ENCODE measurements at places on chromosomes 12 and 14.

- DNase-seq: no peak
Measured at GRCh38 chr12:91680864-91681263, 464.8 kb downstream of the BTG1 start.

- peak; percentile 93 for DNase-seq
Measured at GRCh38 chr12:52246720-52247621, 13.9 kb downstream of the KRT7 start.

DNA sequence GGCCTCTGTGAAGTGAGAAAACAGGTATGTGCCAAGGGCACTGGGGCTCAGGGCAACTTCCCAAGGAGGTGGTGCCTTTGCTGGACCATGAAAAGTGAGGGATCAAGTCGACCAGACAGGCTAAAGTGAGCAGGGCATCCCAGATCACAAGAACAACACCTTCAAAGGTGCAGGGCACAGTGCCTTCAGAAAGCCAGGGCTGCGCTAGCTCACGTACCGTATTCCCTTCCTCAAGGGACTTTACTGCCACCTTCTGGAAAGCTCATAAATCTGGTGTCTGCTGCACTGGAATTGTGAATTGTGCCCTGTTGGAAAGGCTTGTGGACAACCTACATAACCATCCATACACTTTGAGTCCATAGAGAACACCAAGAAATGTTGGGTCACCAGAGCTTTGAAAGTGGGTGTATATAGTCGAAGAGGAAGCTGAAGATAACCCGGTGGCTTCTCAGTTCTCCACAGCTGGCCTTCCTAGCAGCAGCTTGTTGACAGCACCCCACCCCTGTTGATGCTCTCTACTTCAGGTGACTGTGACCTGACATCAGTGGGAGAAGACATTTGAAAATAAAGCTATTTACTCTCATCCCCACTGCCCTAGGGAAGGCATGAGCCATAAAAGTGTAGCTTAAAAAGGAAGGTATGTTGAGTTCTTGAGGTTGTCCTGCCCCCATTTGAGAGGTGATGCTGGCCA lies 24.5 kb downstream of the FIGNL2 start:
- DNase-seq: peak; percentile 67

- DNase-seq: no peak
Measured at GRCh38 chr12:130179621-130180020, 17.4 kb downstream of the FZD10 start.

DNA sequence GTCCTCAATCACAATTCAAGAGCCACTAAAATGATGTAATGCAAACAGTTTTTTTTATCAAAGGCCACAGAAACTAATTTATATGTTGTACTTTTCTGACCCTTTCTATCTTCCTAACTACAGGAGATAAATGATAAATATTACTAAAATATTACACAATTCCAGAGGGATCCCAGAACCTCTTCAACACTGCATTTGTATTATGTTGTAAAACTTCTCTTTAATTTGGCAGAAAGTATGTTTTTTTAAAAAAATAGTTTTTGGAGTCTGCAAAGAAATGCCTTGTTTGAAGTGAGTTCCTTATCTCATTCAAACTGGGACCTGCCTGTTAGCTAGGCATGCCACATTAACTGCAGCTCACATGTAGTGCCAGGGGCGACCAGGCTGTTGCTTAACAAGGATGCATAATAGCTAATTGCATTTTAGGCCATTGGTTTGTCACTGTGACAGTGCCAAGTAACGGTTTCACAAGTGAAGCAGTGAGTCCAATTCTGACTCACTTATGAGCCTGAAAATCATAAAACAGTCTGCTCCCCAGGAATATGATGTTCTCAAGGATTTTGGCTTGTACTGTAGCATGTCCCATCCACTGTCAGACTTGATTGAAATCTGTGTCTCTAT lies 266.9 kb downstream of the KTN1 start:
- no peak for DNase-seq

GRCh38 chr12:116442946-116443345 lies 116.2 kb upstream of the MAP1LC3B2 start:
- DNase-seq: no peak

- no peak for DNase-seq
Measured at GRCh38 chr14:68707482-68707881, 85.4 kb downstream of the ZFP36L1 start.

- no peak for DNase-seq
Measured at GRCh38 chr12:130394906-130395305, 57.2 kb downstream of the PIWIL1 start.

GRCh38 chr14:55458800-55459515 lies 18.5 kb upstream of the TBPL2 start:
- DNase-seq: no peak

DNA sequence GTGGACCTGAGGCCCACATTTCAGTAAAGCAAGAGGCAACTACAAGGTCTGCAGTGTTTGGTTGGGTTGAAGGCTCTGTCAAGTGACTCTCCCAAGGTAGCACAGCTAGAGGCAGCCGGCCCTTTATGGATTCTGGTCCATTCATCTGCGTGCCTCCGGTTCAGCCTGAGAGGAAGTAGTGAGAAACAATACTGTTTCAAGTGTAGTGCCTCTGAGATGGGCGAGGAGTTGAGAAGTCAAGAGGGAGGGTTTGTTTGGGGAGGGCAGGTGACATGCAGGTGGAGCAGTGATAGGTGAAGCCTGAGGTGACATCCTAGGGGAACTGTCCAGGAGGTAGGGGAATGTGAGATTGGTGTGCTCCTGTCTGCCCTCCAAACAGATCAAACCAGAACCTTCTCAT lies 933.5 kb downstream of the VRK1 start:
- no peak for DNase-seq

- no peak for DNase-seq
Measured at GRCh38 chr12:131129839-131130238, 176.1 kb downstream of the ADGRD1 start.

DNA sequence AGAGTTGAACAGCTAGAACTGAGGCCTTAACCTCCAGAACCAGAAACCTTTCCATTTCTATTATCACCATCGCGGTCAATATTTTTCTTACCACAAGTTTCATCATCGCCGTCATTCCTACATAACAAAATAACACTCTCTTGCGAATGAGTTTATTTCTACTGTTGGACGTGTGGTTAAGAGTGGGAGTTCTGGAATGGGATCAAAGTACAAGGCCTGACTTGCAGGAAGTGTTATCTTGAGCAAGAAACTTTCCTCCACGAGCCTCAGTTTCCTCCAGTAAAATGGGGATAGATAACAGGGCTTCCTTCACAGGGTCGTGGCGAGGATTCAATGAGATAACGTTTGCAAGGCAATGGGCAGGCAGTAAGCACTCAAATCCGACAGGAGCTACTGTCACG lies 652 bp downstream of the SART3 start:
- no peak for DNase-seq

DNA sequence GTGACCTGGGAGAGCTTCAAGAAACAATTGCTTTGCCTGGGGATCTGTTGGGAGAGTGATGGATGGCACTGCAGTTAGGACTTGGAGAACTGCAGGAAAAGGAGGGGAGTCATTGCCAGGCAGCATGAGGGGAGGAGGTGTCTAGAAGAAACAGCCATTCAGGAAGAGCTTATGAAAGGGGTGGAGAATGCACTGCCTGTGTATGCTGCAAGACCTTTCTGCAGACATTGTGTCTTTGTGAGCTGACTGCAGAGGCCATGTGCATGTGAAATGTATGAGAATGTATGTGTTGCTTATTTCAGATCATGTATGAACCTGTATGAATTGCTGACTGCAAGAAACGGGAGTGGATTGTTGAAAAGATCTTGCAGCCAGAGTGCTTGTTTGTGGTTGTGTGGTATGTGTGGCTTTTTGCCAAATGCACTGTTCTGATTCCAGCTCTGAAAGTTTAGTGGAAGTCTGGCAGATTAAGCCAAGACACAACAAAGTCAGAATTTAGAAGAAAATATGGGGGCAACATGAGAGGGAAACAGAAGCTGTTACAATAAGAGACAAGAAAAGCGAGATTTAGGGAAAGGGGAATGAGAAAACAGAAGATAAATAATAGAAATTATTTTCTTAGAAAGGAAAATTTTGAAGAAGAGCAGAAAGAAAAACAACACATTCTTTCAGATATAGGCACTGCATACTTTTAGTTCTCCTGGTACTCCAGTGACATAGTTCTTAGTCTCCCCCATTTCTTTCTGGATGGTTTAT lies 9.8 kb upstream of the RIMKLB start:
- peak; percentile 10 for DNase-seq
